Upper lobe of left lung (tissue), 6 donors: ENCODE measurements at places on chromosomes 6 and 20.

DNA sequence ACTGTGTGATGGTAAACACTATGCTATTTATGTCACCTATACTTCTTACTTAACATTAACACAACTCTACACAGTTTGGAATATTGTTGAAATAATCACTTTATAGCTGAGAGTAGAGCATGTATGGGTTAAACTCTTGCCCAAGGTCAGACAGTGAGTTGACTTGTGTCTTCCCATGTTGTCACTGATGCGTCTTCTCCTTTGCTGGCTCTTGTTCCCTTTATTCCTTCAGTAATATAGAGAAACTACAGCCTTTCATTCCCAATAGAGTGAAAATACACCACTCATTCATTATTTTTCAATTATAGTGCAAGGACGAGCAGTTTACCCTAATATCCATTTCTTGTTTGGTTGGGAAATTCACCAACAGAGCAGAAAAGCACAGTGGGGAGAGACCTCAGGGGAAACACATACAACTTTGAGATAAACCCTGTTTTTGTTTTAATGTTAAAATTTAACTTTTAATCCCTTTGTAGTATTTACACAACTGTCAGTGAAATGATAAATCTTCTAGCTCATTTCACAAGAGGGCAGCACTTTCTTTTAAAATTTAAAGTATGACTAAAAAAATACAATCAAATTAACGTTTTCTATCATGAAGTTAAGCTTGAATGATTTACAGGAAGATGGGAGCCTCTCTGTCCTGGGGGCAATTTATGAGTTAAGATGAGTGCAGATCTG, 363.0 kb downstream of the UTRN start:
- H3K4me1 ChIP-seq = no peaks in the 10 kb centered on the region
- H3K36me3 ChIP-seq = no peaks in the 10 kb centered on the region
- no peak overlapping the region for H3K4me3 ChIP-seq
- DNase-seq = no peak

DNA sequence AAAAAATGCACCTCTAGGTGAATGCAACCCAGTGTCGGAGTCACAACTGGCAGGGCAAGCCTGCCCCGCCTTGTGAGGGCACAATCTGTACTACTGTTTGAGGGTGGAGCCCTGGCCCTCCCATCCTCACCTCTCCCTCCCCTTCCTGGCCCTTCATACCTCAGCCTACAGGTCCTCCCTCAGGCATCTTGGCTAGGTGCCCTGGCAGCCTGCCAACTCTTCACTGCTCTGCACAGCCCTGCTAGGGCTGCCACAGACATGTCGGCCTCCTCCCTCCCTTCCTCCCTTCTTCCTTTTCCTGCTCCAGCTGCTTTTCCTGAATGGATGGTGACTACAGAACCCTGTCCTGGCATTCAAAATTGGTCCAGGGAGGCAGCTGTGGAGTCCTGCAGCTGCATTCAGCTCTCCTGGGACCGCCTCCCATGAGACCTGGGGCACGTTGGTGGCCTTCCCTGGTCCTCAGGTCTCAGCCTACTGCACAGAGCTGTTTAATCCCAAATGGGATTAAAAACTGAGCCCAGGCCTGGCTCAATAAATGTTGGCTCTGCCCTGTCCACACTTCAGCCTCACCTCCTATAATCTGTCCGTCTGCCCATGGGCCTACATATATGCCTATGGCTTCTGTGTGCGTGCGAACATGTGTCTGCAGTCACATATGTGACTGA, 52.7 kb downstream of the CDH22 start:
- no peaks in the 10 kb centered on the region for H3K4me1 ChIP-seq
- H3K36me3 ChIP-seq = no peaks in the 10 kb centered on the region
- peaks cover 14% of the 10 kb centered on the region for H3K27me3 ChIP-seq
- no peak for DNase-seq
- H3K27ac ChIP-seq = no peak overlapping the region
- no peak overlapping the region for H3K4me3 ChIP-seq

GRCh38 chr6:231779-232178, 60.5 kb upstream of the DUSP22 start:
- H3K27ac ChIP-seq = no peak overlapping the region
- no peak for DNase-seq
- no peaks in the 10 kb centered on the region for H3K36me3 ChIP-seq
- no peak overlapping the region for H3K4me3 ChIP-seq
- H3K4me1 ChIP-seq = peaks cover 10% of the 10 kb centered on the region
- H3K27me3 ChIP-seq = no peaks in the 10 kb centered on the region

- no peaks in the 10 kb centered on the region for H3K36me3 ChIP-seq
- no peak for DNase-seq
- H3K27me3 ChIP-seq = no peaks in the 10 kb centered on the region
- H3K4me3 ChIP-seq = no peak overlapping the region
- no peak overlapping the region for H3K27ac ChIP-seq
- H3K4me1 ChIP-seq = no peaks in the 10 kb centered on the region
These were observed 35.9 kb upstream of the MYB start for GRCh38 chr6:135145063-135145800.

GRCh38 chr6:26537160-26537845, 863 bp upstream of the HMGN4 start:
- H3K36me3 ChIP-seq = no peaks in the 10 kb centered on the region
- peak; percentile 89 for DNase-seq
- H3K4me3 ChIP-seq = peak overlapping the region; percentile 77
- peaks cover 55% of the 10 kb centered on the region for H3K4me1 ChIP-seq
- H3K27ac ChIP-seq = peak overlapping the region; percentile 95
- no peaks in the 10 kb centered on the region for H3K27me3 ChIP-seq

DNA sequence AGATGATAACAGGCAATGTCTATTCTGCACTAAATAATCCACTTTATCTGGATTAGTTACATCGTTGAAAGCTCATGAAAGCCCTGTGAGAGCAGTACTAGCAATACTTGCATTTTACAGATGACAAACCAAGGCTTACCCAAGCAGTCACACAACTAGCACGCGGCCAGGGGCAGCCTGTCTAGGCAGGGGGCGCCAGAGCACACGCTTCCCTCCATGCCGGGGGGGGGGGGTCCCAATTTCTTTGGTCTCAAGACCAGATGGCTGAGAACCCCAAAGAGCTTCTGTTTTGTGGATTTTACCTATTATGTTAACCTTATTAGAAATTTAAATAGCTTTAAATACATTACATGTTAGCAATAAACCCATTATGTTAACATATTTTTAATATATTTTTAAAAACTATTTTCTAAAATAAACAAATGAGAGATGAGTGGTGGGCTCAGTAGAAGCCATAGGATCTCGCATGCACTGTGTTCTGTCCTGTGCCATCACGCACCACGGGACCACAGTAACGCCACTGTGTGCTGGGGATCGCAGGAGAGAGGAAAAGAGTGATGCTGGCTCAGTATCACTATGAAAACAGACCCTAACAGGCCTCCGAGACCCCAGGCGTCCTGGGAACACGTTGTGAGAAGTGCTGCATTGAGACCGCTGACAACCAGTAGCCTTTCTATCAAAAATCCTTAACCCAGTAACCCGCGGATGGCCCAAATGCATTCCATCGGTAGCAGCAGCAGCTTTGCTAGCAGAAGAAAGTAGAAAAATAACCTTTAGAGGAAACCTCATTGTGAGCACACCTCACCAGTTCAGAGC, 5.3 kb upstream of the PRR18 start:
- H3K27me3 ChIP-seq = peaks cover 1% of the 10 kb centered on the region
- peak; percentile 80 for DNase-seq
- peaks cover 2% of the 10 kb centered on the region for H3K4me1 ChIP-seq
- H3K36me3 ChIP-seq = no peaks in the 10 kb centered on the region

DNA sequence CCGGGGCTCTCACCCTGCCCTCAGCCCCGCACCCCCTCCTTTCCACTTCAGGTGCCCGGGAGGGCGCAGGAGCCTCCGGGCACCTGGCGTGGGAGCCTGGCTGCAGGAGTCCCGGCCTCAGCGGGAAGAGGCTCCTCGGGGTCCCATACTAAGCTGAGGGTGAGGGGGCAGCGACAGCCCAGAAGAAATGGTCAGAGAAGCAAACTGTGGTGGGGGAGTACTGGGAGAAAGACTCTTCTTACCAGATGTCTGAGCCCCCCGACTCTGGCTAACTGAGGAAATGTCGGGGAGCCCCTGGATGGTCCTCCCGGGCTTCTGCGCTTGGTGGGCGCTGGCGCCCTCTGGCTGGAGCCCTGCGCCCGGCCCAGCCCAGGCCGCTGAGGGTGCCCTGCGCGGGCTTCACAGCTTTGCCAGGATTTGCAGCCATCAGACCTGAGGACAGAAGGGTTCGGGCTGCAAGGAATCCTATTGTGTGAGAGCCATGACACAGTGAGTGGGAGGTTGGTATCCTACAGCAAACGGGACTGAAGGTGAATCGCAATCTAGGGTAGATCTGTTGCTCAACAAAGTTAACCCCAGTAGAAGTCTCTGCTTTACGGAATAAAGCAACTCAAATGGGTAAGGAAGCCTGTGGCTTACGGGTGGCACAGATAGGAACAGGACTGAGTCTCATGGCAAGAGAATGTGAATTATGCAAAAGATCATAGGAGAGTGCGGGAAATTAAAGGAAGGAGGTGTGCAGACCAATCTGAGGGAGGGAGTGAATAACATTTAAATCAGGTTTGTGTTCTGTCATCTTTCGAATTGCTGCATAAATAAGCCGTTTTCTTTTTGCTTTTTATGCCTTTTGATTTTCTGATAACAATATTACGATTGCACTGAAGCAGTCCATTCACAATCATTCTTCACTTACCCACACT, 639 bp upstream of the RCAN2 start:
- no peaks in the 10 kb centered on the region for H3K36me3 ChIP-seq
- no peak overlapping the region for H3K27ac ChIP-seq
- peaks cover 3% of the 10 kb centered on the region for H3K27me3 ChIP-seq

GRCh38 chr6:167020206-167020605, 21.0 kb downstream of the CEP43 start:
- no peaks in the 10 kb centered on the region for H3K36me3 ChIP-seq
- H3K4me3 ChIP-seq = no peak overlapping the region
- DNase-seq = no peak
- H3K4me1 ChIP-seq = no peaks in the 10 kb centered on the region

DNA sequence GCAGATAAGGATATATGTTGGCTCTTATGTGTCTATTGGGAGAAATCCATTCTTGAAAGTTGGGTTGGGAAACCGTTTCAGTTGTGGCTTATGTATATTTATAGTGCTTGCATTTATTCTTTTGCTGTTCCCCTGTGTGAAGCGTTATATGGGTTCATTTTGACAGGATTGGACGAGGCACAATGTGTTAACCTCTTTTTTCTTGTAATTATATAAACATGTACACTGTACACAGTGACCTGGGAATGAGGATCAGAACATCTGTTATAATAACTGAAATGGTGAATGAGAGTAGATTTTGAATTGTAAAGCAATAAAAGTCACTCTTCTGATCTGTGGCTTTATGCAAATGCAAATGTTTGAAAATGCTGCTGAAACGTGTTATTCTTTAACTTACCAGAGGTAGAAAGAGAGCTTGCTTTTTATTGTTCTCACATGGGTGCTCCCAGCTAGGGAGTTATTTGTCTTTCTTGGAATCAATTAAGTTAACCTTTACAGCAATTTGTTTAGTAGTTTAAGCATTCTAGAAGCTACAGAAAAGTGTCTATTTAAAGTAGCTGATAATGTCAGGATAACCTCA, 213.7 kb downstream of the GRIK2 start:
- H3K4me1 ChIP-seq = no peaks in the 10 kb centered on the region
- H3K27ac ChIP-seq = no peak overlapping the region
- H3K36me3 ChIP-seq = no peaks in the 10 kb centered on the region
- no peak overlapping the region for H3K4me3 ChIP-seq
- H3K27me3 ChIP-seq = no peaks in the 10 kb centered on the region

DNA sequence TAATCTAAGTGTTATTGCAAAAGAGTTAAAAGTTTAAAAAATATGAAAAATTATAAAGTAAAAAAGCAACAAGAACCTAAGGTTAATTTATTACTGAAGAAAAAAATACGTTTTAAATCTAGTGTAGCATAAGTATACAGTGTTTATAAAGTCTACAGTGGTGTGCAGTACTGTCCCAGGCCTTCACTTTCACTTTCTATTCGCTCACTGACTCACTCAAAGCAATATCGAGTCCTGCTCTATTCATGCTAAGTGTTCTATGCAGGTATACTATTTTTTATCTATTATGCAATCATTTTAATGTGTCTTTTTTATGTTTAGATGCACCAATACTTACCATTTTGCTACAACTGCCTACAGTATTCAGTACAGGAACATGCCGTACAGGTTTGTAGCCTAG, 113.0 kb downstream of the MANEA start:
- DNase-seq = no peak
- no peak overlapping the region for H3K4me3 ChIP-seq
- no peaks in the 10 kb centered on the region for H3K4me1 ChIP-seq
- H3K27me3 ChIP-seq = no peaks in the 10 kb centered on the region

DNA sequence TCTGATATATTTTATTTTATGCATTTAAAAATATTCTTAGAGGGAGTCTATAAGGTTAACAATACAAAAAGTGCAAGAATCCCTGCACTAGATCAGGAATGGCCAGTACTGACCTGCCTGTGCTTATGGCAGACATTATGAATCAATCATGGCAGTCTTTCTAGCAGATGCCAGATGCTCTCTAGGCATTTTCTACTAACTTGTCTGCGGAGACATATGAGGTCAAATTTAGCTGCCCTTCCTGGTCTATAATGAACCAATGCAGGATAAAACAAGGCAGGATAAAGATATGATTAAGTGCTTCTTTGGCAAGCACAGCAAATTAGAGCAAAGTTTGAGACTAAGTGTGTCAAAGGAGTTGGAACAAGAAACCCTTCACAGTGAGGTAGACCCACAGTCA, 46.6 kb upstream of the RNF24 start:
- DNase-seq = no peak
- no peak overlapping the region for H3K4me3 ChIP-seq
- no peaks in the 10 kb centered on the region for H3K27me3 ChIP-seq
- H3K27ac ChIP-seq = no peak overlapping the region
- no peaks in the 10 kb centered on the region for H3K36me3 ChIP-seq

DNA sequence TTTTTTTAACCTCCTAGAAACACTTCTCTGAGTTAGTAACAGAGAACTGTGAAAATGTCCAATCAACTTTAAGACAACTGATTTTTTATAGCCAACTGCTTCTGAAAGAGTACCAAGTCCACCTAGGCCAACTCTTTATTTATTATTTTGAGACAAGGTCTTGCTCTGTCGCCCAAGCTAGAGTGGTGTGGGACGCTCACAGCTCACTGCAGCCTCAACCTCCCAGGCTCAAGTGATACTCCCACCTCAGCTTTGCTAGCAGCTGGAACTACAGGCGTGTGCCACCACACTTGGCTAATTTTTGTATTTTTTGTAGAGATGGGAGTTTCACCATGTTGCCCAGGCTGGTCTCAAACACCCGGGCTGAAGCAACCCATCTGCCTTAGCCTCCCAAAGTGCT, 331.6 kb downstream of the RNGTT start:
- H3K4me3 ChIP-seq = no peak overlapping the region
- no peaks in the 10 kb centered on the region for H3K27me3 ChIP-seq
- H3K36me3 ChIP-seq = no peaks in the 10 kb centered on the region
- no peak overlapping the region for H3K27ac ChIP-seq
- no peak for DNase-seq
- H3K4me1 ChIP-seq = no peaks in the 10 kb centered on the region
